ENCODE measurements at places on chromosomes 16 and 17.
A peak's percentile ranks its signal among the peaks of the same experiment; 100 is the strongest.

DNA sequence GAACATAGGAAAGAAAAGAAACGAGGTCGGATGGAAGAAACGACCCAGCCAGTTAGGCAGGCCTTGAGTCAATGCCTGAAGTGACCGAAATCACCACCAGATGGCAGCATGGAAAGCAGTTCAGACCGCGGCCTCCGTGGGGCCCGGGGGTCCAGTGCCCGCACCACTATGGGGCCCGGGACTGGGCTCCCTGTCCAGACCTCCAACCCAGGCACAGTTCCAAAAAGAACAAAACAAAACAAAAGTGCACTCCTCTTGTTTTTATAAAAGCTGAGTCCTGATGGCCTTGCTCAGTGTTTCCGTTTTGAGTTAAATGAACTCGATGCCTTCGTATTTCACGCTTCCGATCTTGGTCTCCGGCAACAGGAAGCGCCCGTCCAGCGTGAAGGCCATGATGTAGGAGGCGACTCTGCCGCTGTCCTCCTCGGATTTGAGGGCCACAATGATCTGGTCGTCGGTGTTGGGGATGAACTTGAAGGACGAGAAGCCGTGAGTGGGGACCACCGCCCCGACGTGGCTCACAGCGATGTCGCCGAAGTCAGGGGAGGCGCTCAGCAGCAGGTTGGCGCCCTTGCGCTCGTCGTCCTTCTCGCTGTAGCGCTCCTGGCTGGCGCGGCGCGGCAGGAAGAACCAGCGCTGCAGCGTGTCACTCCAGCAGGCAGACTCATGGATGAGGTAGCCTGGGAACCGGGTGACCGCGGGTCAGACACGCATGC lies 13.7 kb upstream of the LGALS3BP start:
- DNase-seq: peak; percentile 23

- DNase-seq: no peak
Measured at GRCh38 chr17:64188088-64188487, 58.1 kb upstream of the ERN1 start.

- DNase-seq: no peak
Measured at GRCh38 chr16:62516001-62516400, 479.8 kb upstream of the CDH8 start.

- no peak for DNase-seq
Measured at GRCh38 chr16:22120440-22120839, 28.1 kb downstream of the VWA3A start.

- DNase-seq: no peak
Measured at GRCh38 chr17:72005332-72006163, 115.3 kb upstream of the SOX9 start.

GRCh38 chr17:82709024-82709675 lies 7.4 kb upstream of the FN3KRP start:
- no peak for DNase-seq

DNA sequence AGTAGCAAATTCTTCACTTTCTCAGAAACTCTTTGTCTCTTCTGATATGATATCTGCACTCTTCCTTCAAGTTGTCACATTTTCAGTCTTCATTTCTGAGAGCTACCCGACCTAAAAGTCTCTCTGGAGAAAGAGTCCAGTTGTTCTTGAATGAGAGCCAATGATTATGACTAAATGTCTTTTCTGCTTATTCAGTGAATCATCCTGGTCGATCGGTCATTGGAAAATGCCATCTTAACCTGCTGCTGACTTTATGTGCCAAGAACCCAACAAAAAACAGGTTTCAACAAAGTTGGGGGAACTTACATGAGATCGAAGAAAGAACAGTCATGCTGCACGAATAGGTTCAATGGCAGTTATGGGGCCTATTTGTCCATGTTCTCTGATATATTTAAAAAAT lies 15.9 kb downstream of the SOX9 start:
- DNase-seq: no peak

DNA sequence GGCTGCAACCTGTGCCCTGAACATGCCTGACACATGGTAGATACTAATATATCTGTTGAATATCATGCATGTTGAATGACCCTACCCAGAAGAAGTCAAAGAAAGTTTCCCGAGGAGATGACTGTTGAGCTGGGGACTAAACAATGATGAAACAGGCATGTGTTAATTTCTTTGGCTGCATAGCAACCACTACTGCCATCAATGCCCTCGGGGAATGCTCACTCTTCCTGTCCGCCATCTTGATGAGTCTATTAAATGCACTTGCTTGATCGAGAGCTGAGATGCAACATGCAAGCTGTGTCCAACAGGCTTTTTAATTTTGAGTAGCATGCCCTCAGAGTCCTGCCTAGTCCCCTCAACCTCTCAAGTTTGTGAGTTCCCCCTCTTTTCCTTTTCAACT lies 31.3 kb downstream of the GRIN2A start:
- DNase-seq: no peak

DNA sequence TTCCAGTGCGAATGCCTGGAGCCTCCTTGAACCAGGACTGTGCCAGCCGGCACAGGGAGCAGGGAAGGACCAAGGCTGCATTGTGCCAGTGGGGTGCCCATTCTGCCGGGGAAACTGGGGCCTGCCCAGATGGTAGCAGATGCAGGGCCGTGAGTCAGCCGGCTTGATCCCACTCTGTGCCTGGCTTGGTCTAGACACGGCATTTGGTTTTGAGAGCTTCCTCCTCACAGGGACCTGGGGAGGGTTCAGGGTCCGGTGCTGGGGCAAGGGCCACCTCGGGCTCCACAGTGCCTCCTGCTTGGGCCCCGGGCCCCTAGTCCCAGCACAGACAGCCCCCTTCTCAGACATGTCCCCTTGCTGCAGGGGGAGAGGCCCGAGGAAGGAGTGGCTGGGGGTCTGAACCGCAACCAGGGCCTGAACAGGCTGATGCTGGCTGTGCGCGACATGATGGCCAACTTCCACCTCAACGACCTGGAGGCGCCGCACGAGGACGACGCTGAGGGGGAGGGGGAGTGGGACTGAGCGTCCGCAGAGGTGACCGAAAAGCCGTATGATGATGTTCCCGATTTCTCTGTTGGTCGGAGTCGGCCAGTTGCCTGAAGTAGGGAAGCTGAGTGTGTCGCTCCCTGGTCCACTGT lies 7.8 kb upstream of the MC1R start:
- no peak for DNase-seq

DNA sequence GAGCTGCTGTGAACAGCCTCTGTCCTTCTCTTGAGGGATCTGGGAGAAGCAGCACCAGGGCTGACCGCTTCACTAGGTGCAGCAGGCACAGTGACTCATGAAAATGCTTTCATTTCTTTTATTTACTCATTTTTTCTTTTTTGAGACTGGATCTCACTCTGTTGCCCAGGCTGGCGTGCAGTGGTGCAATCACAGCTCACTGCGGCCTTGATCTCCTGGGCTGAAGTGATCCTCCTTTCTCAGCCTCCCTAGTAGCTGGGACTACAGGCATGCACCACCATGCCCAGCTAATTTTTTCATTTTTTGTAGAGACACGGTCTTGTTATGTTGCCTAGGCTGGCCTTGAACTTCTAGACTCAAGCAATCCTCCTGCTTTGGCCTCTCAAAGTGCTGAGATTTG lies 216.8 kb upstream of the EEF2KMT start:
- DNase-seq: no peak

DNA sequence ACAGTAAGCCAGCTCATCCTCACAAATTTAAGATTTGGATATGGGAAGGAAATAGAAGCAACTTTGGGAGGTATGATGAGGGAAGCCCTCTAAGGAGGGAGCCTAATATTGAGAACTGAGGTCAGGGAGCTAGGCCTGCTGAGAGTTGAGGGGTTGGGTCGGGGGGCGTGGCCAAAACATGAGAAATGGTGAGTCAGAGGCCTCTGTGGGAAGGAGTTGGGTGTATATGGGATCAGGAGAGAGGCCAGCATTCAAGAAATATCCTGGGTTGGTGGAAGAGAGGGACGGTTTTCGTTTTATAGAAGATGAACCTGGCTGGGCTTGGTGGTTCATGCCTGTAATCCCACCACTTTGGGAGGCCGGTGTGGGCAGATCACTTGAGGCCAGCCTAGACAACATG lies 48.4 kb downstream of the CLEC16A start:
- DNase-seq: no peak

- no peak for DNase-seq
Measured at GRCh38 chr17:31448467-31449077, 57.1 kb downstream of the RAB11FIP4 start.

- DNase-seq: no peak
Measured at GRCh38 chr17:41527063-41528023, 765 bp downstream of the KRT19 start.

GRCh38 chr16:80611171-80611929 lies 70.6 kb downstream of the DYNLRB2 start:
- no peak for DNase-seq
